ENCODE measurements at places on chromosomes 5 and 9. TPM values are rescaled to one million over a fixed set of nuclear protein-coding genes. Genes with fewer than 3 reads are reported as not detected.

DNA sequence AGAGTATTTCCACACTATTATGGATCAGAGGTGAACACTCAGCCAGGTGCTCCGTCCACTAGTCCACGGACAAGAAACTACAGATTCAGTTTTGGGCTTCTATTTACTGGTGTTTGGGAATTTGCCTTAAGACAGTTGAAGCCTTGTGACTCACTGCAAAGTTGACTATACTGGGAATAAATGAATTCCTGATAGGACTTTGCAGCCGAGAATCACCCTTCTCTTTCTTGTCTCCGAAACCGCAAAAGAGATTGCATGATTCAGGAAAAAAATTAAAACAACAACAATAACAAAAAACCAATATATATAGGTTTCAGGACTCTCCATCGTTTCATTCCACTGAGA, 716 bp downstream of the TMEM171 start:
- DNase-seq: no peak

GRCh38 chr9:127792417-127793031, 6.7 kb downstream of the CDK9 start:
- DNase-seq: no peak

DNA sequence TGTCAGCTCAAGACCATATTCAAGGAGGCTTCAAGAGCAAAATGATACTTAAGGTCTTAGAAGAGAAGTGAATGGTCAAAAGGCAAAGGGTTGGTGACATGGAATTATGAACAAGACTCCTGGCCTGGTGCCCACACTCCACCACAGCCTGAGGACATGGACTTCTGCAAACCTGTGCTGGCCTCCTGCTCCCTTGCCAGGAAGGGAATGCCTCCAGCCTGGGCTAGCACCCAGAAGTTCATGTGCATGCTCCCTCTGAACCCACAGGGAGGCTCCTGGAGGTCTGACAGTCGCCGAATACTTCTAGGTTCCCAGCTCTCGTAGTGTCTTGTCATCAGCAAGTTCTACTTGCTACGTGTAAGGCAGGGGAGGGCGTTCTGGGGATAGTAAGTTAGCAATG, 156.7 kb downstream of the FSTL4 start:
- DNase-seq: no peak

GRCh38 chr5:127068493-127069214, 4.6 kb downstream of the C5orf63 start:
- DNase-seq: peak; percentile 65

- peak; percentile 34 for DNase-seq
Measured at GRCh38 chr5:135271533-135272310, 127.3 kb downstream of the MACROH2A1 start.

SPATA9 gene
- 0.51 TPM for total RNA-seq
